MCF 10A (cell line): ENCODE measurements at places on chromosomes 6 and 20. TPM values are rescaled to one million over a fixed set of nuclear protein-coding genes. Genes with fewer than 3 reads are reported as not detected.

DNA sequence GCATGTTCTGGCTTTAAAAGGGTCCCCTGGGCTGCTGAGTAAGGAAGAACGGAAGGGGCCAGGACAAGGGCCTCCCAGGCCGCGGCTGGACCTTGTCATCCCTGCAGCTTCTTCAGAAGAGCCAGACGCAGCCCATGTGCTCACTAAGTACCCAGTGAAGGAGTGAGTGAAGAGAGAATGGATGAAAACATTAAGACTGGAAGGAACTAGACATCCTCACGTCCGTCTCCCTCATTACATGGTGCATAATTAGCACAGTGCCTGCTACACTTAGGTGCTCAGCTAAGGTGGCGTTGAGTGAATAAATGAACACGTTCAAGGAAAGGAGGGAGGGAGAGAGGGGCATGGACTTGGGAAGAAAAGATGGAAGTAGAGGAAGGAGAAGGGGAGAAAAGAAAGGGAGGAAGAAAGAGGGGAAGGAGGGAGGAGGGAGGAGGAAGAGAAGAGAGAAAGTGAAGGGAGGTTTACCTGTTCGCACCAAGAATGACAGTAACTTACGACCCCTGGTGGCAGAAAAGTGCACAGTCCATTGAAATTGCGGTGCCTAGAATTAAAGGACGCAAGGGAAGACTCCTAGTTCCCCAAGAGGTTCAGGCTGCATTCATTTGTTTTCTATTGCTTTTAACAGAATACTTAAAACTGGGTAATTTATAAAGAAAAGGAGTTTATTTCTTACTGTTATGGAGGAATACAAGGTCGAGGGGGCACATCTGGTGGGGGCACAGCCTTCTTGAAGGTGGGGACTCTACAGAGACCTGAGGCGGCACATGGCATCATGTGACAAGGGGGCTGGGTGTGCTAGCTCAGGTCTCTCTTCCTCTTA, 8.0 kb downstream of the TP53RK start:
- no peak overlapping the region for H3K27ac ChIP-seq
- peaks cover 16% of the 10 kb centered on the region for H3K4me1 ChIP-seq
- peak; percentile 70 for DNase-seq
- peaks cover 34% of the 10 kb centered on the region for H3K36me3 ChIP-seq

DNA sequence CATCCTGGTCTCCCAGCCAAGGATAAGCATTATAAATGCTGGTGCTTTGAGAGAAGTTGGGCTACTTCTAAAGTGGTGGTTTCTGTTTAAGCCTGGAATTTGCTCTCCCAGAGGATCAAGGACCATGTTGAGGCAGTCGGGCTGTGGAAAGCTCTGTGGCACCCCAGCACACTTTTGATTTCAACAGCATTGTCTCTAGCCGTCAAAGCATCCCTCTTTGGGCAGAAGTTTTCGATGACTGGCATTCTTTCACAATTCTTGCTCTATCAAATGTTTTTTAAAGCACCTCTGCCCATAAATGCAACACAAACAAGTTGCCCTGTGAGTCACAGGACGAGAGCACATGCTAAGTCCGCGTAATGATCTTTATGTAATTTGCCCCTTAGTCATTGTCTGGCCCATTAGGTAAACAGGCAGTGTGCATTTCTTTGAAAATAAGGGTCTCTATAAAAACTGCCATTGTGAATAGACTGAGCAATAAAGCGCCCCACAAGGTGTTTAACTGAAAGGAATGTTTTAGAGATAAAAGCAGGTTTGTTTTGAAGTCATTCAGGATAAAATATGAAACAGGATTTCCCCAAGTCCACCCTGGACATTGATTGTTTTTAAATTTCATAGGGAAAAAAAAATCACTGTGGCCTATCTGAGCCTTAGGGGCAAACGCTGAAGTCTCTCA, 44.7 kb upstream of the FOXQ1 start:
- H3K36me3 ChIP-seq = no peaks in the 10 kb centered on the region
- peaks cover 15% of the 10 kb centered on the region for H3K4me1 ChIP-seq
- H3K4me3 ChIP-seq = peak overlapping the region; percentile 40
- DNase-seq = peak; percentile 94
- H3K27me3 ChIP-seq = no peaks in the 10 kb centered on the region
- peak overlapping the region; percentile 71 for H3K27ac ChIP-seq

BTN1A1 gene
- not detected in 2 replicates for total RNA-seq

GRCh38 chr6:149922642-149923326, at the start of gene RAET1G:
TSS of gene RAET1G (minus strand) at chr6:149923121. CDS start at chr6:149923010, 111 bp downstream.
- DNase-seq = peak; percentile 96
- no peaks in the 10 kb centered on the region for H3K36me3 ChIP-seq
- H3K4me3 ChIP-seq = peak within 1 kb of the TSS; percentile 81
- peaks cover 2% of the 10 kb centered on the region for H3K27me3 ChIP-seq
- H3K27ac ChIP-seq = no peak within 1 kb of the TSS

GRCh38 chr6:56995347-56995902, 40.5 kb downstream of the BEND6 start:
- no peaks in the 10 kb centered on the region for H3K27me3 ChIP-seq
- peak overlapping the region; percentile 2 for H3K27ac ChIP-seq
- H3K4me3 ChIP-seq = no peak overlapping the region
- peak; percentile 29 for DNase-seq
- no peaks in the 10 kb centered on the region for H3K4me1 ChIP-seq

- no peaks in the 10 kb centered on the region for H3K27me3 ChIP-seq
- no peak for DNase-seq
- H3K4me3 ChIP-seq = no peak overlapping the region
Observed at GRCh38 chr6:12481850-12482249, 191.7 kb downstream of the EDN1 start.

- no peak overlapping the region for H3K27ac ChIP-seq
- no peak for DNase-seq
- H3K36me3 ChIP-seq = no peaks in the 10 kb centered on the region
- H3K4me1 ChIP-seq = peaks cover 6% of the 10 kb centered on the region
- H3K4me3 ChIP-seq = no peak overlapping the region
Observed at GRCh38 chr20:57898332-57898731, 188.5 kb upstream of the PMEPA1 start.

DNA sequence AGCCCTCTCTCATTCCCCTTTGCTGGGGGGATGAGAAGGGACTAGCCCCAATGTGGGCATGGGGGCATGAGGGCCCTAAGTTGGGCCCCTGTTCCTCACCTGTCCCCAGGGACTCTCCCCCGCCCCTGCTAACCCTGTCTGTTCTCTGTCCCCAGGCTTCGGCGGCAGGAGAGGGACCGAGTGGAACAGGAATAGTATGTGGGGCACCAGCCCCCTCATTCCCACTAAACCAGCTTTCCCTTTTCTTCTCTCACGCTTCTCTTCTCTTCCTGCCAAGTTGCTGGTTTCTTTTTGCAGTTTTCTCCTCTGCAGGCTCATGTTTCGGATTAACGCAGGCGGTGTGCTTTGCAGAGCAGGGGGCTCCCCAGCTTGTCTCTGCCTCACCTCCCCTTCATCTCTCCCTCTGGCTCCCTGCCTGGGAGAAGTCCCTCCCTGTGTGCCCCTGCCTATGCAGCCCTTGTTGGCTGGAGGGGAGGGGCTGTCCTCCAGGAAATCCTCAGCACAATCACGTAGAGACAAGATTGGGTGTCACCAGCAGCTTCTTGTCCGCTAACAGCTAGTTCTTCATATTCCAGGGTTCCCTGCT, 7.9 kb downstream of the TMEM63B start:
- no peaks in the 10 kb centered on the region for H3K27me3 ChIP-seq
- DNase-seq = no peak
- H3K36me3 ChIP-seq = peaks cover 16% of the 10 kb centered on the region
- H3K27ac ChIP-seq = no peak overlapping the region
- H3K4me1 ChIP-seq = peaks cover 22% of the 10 kb centered on the region
- no peak overlapping the region for H3K4me3 ChIP-seq
